Suppressor macrophage (primary cell): ENCODE measurements at places on chromosomes 12 and 14.

DNA sequence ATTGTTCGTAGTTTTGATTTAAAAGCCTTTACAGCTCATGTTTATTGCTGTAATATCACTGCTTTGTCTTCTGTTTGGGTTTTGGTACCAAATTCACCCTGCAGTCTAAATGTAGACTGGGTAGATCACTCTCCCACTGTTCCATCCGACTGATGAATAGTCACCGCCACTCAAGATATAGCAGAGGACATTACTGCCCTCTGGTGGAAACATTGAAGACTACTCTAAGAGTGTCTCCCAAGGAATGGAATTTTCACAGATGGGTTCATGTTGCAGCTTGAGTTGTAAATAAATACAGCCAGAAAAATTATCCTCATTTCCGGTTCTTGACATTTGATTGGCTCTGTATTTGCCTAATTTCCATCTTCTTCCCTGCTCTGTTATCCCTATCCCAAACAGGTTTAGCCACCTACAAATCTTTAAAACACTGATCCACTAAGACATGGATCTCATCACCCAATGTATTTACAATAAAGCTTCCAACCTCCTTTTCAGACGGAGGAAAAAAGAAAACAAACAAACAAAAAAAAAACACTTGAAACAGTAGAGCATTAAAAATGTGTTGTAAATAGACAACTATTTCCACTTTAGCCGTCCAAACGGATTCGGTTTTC lies 198.3 kb upstream of the CPNE8 start:
- peak; percentile 82 for DNase-seq

DNA sequence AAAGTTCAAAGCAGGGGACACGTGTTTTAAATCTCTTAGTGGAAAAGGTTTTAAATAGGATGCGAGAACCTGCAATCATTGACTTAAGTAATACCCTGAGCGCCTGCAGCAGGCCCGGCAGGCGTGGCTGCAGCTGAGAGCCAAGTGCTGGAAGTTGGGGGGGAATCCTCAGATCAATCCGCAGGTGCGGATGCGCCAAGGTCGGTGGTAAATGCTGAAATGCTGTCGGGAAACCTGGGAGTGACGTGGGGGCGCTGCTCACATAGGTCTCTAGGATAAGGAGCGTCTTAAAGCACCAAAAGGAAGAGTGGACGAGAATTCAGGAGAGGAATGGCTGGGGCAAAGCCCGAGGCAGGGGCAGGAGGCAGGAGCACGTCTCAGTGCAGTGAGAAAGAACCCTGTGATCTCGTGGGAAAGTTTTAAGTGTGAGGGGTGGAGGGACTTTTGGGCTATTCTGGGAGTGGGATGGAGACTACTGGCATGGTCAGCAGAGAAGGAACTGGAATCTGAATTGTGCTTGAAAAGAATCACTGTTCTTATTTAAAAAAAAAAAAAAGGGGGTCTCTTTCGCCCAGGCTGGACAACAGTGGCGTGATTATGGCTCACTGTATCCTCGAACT lies 883 bp upstream of the CDCA4 start:
- peak; percentile 28 for DNase-seq

GRCh38 chr12:68065687-68066086 lies 76.4 kb downstream of the IFNG-AS1 start:
- no peak for DNase-seq

DNA sequence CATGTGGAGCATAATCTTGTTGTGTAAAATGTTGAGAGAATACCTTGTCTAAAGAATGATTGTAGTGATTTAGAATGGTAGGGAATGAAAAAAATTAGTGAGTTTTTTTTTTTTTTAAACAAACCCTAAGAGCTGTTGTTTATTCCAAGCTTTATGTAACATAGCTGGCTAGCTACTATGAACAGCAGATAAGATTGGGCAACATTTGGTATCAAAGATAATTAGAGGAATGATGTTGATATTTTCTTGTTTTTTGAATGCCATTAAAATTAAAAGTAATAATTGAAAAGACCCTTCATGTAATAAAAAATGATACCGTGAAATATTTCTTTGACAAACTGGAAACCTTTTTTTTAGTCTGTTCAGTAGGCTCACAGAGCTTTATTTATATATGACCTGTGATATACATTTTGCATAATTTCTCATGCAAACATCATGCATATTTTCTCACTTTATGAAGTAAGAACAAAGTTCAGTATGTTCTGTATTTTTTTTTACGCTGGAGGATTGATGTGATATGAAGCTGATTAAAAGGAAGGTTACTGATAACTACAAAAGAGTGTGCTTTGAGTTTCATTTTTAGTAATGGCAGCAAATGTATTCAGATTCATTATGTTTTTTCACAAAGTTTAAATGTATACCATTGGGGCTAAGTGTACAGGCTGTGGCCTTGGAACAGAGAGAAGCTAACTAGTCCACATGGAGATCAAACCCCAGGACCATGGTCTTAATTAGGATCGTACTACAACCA lies 8.1 kb downstream of the CPSF6 start:
- no peak for DNase-seq

DNA sequence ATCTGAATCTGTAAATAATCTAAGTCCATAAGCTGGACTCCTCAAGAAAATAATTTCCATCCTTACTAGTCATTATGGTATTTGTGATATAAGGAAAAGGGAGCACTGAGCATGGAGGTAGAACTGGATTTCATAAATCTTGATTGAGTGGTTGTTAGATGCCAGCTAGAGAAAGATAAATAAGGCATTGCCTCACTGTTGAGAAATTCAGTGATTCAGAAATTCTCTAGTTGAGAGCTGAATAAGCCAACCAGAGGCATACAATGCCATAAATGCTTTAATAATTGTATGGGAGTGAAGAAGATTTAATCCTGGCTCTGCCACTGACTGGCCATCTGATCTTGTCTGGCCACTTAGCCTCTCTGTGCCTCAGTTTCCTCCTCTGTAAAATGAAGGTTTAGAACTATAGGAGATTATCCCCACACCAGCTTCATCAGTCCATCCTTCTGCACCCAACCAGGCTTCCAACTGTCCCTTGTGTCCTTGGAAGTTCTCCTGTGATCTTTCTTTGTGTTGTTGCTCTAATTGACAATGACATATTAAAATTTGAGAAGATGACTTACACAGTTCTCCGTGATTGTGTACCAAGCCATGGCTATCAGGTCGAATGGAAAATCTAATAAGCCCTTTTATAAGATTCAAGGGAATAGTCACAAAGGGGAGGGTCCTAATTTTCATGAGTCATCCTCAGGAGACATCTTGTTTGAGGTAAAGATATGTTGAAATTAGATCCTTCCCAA lies 394.3 kb downstream of the EGLN3 start:
- no peak for DNase-seq

GRCh38 chr12:68823696-68824095 lies 15.7 kb downstream of the MDM2 start:
- DNase-seq, result no peak

DNA sequence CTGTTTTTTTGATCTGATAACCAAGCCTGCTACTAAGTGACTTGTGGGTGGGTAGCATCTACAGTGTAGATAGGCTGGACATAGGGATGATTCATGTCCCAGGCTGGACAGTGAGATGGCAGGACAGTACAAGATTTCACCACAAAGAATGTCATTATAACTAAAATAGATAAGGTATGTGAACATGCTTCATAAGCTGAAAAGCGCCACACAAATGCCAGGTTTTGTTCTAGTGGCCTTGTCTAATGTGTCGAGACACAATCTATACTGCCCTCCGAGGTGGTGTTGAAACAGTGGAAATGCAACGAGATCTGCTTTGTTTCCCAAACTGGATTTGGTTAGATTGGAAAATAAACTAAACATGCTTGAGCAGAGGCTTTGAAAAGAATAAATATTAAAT lies 4.4 kb downstream of the LGALS3 start:
- DNase-seq, result peak; percentile 36

DNA sequence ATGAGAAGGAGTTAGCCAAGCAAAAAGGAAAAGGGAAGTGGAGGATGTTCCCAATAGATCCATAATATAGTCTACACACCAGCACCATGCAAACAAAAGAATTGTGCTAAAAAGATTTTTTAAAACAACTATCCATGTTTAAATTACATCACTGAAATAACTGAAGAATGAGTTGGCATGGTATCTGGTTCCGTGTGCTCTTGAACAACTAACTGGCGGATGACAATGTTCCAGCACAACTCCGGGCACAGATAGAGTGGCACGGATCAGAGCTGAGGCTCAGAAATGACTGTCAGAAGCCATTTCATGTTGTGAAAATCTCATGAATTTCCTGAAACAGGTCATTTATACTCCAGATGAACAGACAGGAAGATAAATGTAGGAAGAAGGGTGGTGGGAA lies 153.1 kb downstream of the HMGA2 start:
- DNase-seq, result no peak

- peak; percentile 51 for DNase-seq
These were observed 28.0 kb upstream of the GXYLT1 start for GRCh38 chr12:42172441-42173210.

DNA sequence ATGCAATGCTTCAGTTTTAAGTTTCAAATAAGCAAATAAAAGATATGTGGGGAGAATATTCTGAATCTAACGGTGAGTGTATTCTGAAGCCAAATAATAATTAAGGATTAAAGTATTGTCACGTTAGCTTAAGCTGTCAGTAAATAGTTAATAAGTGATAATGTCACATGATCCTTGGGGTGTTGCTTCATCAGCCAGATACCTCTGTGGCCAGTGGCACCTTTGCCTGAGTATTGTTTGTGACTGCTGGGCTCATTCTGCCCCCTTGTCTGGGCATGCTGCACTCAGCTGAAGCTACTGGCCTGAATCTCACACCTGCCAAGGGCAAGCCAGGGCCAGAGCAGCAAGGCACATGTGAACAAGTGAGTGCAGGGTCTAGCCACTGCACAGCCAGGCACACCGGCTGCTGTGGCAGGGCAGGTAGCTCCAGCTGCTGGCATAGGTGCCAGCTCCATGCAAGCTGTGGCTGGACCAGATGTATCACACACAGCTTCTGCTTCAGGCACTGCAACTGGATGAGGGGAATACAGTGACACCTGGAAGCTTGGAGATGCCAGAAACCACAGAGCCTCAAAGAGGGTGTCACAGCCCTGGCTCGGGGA lies 739.7 kb downstream of the SLC6A15 start:
- no peak for DNase-seq

DNA sequence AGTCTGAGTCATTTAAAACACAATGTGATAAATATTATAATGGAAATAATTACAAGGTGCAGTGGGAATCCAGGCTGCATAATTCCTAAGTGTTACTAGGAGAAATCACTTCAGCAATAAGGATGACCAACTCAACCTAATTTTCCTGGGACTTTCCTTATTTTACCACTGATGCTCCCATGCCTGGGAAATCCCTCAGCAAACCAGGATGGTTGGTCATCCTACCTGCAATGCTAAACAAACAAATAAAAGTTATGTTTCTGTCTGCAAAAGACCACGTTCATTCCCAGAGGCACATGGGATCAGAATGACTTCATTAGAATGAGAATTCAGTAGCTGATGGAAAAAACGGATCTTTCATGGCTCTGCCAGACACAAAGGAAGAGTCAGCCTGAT lies 130.8 kb upstream of the RAP1B start:
- DNase-seq, result no peak

GRCh38 chr14:61948376-61948775 lies 186.2 kb downstream of the SNAPC1 start:
- DNase-seq, result no peak

GRCh38 chr14:45112896-45113781 lies 21.1 kb downstream of the FKBP3 start:
- DNase-seq, result no peak

- no peak for DNase-seq
These were observed 17.4 kb downstream of the IGF1 start for GRCh38 chr12:102462795-102463465.

- DNase-seq, result no peak
These were observed 1.1 kb downstream of the NFE2 start for GRCh38 chr12:54299515-54300224.
